ENCODE measurements at places on chromosomes 2 and 18.

DNA sequence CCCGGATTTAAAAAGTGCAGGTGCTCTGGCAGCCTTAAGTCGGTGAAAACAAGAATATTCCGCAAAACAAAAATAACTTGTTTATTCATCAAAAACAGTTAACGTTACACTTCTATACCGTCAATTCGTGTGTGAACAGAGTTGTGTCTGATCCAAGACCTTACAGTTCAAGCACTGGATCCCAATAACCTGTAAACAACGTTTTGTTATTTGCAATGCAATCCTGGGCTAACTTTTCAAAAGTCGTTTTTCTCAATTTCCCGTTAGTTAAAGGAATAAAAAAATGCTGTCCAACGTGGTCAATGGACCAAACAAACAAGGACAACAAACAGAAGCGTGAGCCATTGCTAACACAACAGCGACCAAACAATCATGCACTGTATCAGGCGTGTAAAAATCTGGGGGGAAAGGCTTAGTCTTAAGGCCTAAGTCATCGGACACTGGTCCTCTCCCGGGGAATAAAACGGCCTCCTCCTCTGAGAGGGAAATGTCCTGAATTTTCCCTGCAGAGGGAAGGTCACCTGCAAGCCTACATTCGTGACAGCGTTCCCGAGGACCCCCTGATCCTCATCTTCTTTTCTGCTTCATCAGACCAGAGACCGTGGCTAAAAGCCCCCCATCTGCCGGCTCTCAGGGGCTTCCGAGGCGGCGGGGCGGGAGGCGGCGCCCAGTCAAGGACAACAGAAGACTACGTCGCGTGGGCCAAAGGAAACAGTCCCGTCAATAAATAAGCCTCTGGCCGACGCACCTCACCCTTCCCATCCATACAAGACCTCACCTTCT lies 490 bp downstream of the NDUFS1 start:
- no peak for DNase-seq

DNA sequence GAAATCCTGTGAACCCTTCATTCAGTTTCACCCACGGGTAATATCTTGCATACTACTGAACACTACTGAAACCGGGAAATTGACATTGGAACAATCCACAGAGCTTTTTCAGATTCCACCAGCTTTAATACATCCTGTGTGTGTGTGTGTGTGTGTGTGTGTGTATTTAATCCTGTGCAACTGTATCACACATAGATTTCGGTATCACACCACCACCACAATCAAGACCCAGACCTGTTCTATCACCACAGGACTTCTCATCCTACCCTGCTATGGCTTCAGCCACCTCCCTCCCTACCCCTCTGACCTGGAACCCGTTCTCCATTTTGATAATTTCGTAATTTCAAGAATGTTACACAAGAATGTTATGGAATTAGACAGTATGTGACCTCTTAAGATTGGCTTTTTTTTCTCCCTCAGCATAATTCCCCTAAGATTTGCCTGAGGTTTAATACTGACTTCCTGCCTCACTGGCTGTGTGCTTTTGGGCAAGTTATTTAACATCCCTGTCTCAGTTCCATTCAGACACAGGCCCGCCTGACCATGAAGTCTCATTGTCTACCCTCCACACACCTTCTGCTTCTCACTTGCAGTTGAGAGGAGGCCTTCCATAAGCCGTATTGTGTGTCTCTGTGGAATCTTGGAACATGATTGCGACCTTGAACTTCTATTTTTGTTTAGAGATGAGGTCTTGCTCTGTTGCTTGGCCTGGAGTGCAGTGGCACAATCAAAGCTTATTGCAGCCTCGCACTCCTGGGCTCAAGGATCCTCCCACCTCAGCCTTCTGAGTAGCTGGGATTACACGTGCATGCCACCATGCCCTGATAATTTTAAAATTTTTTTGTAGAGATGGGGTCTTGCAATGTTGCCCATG lies 14.4 kb upstream of the TMEM131 start:
- no peak for DNase-seq

DNA sequence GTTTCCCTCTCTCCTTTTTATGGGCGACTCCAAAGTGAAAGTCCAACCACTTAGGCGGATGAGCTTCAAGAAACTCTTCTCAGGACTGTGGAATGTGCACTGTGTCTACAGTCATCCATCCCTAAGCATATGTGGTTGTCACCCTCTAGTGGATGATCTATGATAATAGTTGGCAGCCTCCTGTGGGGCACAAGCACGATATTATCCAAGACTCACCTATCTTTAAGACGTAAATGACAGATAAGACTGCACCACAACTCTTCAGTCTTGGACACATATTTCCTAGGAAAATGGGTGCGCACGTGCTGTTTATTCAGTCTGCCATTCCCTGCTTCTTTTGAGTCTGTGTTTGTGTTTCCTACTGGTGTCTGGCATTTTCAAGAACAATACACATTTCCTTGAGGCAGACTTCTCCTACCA lies 145.5 kb upstream of the CTAGE1 start:
- DNase-seq: peak; percentile 78

- DNase-seq: no peak
These were observed 99.5 kb downstream of the GALNT13 start for GRCh38 chr2:153971250-153971649.

GRCh38 chr2:23655934-23656596 lies 270.9 kb downstream of the ATAD2B start:
- no peak for DNase-seq

GRCh38 chr2:188308483-188308882 lies 16.8 kb downstream of the GULP1 start:
- DNase-seq: no peak

DNA sequence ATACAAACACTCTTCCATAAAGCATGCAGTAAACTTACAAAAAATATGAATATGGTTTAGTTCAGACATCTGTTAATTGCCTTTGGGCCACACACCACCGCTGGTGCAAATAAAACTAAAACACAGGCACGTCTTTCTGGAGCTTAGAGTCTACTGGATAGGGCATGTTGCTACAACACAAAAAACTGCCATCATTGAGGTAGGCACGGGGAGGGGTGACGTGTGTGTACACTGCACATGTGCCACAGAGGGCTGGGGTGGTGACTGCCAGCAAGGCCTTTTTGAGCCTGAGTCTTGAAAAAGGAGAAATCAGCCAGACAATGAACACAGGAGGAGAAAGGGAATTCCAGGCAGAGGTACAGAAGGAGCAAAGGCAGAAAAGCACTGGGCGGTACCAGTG lies 5.1 kb downstream of the SERPINE2 start:
- DNase-seq: no peak

GRCh38 chr2:218230882-218231281 lies 13.9 kb downstream of the ARPC2 start:
- no peak for DNase-seq

- no peak for DNase-seq
These were observed 521.0 kb upstream of the RAB6C start for GRCh38 chr2:129458436-129458835.

DNA sequence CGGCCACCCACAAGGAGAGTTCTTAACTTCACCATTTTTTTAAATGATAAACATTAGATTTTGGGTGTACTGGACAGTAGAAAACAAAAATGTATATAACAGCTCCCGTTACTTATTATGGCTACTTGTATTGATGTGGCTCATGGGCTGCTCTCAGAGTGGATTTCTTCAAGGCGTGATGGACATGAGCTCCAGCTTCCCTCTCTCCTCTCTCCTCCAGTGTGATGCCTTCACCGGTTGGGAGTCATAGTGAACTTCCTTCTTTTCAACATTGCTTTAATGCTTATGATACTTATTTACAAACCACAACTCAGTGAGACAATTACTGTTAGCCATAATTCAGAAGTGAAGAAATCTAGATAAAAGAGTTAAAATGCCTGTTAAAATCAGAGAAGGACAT lies 515.2 kb downstream of the RNF144A start:
- DNase-seq: no peak

DNA sequence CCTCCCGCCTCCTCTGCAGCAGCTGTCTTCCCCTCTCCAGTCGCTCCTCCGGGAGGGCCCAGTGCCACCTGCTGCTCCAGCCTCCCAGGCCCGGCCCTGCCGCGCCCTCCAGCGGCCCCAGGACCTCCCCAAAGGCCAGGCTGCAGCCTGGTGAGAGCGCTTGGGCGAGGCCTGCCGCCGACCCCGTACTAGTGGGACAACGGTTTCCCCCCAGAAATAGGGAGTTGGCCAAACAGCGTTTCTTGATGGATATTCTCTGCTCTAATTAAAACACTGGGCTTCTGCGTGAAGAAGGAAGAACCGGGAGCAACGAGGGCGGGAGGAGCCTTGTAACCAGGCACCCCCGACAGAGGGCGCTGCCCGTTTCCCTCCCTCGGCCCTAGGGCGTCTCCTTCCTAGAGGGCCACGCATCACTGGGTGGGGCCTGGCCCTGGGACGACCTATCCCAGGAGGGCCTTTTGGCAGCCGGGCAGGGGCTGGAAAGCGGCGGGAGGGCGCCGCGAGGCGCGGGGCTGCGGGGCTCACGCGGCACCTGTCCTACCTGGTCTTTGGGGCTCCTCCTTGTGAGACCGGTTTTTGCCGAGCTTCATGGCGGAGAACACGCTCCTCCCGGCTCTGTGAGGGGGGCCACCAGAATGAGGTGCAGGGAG lies 25.4 kb upstream of the OTOF start:
- no peak for DNase-seq

GRCh38 chr2:117763804-117764203 lies 50.7 kb upstream of the DDX18 start:
- DNase-seq: no peak

DNA sequence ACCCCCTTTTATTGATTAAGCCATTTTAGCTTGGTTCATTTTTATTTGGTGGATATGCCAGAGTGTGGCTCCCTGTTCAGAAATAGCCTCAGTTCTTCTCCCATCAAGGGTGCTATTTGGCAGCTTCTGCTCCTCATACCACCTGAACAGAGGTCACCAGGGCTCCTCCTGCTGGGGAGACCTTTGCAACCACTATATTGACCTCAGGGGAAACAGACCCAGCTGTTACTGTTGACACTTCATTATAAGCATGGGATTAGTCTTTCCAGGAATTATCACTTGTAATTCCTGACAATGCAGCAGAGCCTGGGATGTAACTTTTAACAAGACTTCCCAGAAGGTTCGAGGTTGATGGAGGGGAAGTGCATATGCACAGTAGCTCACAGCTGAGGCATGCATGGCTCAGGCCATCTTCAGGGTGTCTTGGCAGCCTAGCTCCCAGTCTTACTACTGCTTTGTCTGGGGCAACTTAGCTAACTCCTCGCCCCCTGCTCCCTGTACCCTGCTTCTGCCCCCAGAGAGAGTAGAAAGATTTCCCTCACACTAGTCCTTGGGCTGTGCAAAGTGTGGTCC lies 239.4 kb upstream of the SPRED2 start:
- no peak for DNase-seq

DNA sequence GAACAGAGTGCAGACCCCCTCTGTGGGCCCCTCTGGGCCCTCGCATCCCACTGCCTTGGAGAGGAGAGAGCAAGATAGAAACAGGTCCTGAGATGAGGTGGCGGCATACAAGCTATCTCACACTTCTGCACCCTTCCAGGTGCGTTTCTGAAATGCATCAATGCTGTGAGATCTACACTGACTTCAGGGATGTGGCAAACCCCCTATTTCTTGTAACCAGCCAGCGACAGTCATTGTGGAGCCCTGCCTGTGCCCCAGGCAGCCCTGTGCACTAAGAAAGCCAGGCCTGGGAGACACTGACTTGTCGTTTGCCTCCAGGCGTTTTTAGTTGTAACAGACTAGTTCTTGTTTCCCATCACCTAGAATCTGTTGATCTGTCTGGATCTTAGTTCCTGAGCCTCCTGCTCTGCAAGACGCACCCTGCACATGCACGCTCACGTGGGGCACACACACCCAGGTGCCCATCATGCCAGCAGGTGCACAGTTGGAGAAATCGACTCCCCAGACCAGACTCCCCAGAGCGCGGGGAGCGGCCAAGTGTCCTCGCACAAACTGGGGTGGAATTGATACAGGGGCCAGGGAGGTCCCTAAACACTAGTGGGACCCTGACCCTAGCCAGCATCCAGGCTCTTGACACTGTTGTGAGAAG lies 238.0 kb downstream of the FAM210A start:
- DNase-seq: no peak

- DNase-seq: no peak
These were observed 11.2 kb upstream of the KLF11 start for GRCh38 chr2:10031886-10032745.

DNA sequence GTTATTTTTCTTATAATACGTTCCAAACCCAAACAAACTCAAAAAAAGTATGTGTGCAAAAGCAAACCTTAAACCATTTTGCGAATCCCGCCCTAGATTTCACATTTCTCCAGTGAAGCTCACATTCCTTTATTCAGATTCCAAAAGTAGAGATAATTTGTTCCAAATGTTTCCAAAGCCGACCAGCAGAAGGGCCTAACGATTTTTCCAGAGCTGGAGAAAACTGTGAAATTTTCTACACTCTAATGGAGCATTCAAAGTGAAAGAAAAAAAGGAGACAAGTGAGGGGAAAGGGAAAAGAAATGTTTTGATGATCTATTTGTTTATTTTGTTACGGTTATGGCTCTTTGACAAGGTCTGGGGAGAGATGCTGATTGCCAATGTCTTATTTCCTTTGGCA lies 286.5 kb upstream of the SLC14A2 start:
- DNase-seq: no peak

GRCh38 chr2:147521936-147522335 lies 322.9 kb upstream of the ACVR2A start:
- DNase-seq: no peak

DNA sequence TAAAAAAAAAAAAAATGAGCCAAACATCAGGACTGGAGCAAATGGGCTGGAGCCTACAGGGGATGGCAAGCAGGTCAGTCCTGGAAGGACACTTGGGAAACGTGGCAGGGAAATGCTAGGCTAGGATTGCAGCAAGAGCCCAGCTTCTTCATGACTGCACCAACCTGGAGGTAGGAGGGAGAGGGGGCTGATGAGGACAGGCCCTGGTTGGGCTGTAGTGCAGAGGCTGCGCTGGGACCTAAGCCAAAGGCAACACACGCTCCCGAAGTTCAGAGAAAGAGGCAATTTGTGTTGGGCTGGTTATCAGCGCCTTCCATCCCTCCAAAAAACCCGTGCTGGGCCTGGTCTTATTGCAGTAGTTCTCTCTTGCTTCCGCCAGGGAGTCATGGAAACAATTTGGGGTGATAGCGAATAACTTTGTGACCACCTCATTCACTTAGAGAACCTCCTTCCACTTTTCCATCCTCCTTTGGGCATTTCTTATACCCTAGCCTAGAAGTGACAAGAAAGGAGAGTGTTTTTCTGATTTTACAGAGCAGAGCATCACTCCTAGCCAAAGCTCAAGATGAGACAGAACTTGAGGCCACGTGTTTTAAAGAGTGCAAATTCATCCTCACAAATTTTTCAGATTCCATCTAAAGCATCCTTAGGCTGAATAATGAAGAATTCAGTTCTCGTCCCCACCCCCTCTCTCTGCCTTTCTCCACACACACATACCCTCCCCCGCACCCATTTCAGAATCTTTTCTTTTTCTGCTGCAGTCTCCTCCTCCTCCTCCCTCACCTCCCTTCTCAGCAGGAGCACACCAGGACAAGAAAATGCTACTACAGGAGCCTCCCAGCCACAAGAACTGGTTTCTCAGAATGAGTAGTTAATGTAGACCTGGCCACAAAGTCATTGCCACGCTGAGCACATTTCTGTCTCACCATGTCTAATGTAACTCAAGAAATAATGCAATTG lies 82.5 kb upstream of the STPG4 start:
- no peak for DNase-seq

Measured in AG04450 (cell line).